Stimulated activated naive B cell treated with anti-CD40 and anti-IgM and Interleukin-4, amounts not matched to agents 10 μg/mL and 1 μg/mL and 100 μg/mL, for 72 hours (primary cell): ENCODE measurements at places on chromosomes 1 and 21.

GRCh38 chr1:4868521-4868920, 214.1 kb downstream of the AJAP1 start:
- DNase-seq = no peak

DNA sequence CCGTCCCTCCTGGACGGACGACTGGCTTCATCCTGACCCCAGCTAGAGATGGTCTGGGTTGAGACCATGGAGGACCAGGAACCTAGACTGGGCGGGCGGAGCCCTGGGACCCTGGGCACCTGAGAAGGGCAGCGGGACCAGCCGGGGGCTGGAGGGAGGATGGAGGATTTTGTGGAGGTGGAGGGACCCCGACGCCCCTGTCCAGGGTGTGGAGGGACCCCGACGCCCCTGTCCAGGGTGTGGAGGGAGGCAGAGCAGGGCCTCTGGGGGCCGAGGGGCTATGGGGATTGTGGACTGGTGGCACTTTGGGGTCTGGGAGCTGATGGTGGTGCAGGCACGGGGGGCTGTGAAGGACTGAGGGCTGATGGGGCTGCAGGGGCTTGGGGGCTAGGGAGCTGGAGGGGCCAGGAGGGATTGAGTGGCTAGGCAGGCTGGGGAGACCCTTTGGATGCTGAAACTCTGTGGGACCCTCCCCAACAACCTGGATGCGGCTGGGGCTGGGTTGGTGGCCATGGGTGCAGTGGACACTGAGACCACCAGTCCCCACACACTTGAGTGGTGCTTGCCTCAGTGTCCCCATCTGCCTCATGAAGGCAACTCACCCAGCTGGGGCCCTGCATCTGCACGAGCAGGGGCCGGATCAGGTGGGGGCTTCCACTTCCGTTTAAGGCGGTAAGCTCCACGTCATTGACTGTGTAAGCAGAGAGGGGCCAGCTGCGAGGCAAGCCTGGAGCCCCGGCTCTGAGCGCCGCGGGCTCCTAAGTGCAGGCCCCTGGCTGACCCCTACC, 7.4 kb downstream of the GJC2 start:
- DNase-seq = no peak

- DNase-seq = no peak
These were observed 131.5 kb downstream of the PLPP3 start for GRCh38 chr1:56447823-56448222.

GRCh38 chr1:118826669-118827068, 161.5 kb downstream of the TBX15 start:
- DNase-seq = no peak

DNA sequence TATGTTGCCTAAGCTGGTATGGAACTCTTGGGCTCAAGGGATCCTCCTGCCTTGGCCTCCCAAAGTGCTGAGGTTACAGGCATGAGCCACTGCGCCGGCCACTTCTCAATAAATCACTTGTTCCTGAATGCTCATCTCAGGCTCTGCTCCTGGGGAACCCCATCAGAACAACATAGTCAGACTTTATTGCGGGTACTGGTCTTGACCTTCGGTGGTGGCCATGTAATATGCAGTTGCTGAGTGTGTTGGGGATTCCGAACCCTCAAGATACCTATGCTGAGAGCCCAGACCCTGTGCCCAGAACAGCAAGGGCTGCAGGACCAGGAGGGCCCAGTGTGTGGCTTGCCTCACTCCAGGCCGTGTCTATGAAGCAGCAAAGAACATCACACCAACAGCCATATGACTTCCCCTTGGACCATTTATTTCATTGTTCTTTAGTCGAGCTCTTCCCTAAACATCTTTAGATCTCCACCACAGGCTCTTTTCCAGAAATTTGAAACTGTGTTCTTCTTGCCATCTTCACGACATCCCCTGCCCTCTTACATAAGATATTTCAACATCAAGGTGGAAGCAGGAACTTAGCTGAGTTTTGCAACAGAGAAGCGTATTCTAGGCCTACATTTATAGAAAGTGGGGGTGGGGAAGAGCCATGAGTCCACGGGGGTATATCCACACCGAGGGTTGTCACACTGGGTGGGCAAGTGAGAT, 12.7 kb upstream of the SDHB start:
- DNase-seq = no peak

DNA sequence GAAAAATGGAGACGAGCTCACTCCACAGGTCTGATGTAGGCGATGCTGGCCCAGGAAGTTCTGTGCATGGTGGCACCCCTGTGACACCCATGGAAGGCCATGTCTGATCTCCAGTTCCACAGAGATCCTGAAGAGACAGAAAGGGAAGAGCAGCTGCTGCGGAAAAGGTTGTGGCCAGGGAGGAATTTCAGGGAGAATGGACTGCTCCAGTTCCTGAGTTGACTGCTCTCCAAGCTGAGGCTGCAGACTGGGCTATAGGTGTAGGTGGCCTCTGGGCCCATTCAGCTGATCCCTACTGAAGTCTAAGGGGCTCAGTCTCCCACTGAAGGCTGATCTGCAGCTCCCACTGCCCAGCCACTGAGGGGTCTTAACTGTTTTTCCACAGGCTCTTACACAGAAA, 89.2 kb downstream of the ETS2 start:
- no peak for DNase-seq

DNA sequence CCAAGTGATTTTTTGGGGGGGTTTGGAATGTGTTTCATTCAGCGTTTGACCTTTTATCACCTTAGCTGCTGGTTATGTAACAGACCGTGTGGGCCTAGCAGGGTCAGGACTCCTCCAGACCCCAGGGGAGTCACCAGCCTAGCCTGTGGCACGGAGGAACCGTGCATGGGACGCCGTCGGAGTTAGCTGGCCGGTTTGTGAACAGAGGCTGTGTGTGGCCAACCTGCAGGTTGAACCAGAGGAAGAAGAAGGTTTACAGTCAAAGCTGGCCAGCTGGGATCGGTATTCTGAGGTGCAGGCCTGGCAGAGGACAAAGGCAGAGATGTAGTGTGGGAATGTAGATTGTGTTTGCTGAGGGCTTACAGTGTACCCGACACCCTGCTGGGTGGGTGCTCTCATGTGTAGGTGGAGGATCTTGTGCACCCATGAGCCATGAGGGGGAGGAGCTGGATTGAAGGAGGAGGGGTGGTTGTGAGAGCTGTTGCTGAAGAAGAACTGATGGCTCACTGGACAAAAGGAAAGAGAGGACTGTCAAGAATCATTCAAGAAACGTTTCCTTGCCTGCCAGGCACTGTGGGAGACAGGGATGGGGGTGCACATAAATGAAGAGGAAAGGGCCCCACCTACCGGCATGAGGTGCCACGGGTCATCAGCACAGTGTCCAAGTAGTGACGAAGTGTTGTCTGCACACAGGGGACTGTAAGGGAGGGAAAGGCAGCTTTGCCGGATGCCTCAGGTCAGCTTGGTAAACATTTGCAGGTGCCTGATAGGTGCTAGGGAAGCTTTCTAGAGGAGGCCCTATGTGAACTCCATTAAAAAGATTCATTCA, 40.0 kb upstream of the PWP2 start:
- DNase-seq = no peak

DNA sequence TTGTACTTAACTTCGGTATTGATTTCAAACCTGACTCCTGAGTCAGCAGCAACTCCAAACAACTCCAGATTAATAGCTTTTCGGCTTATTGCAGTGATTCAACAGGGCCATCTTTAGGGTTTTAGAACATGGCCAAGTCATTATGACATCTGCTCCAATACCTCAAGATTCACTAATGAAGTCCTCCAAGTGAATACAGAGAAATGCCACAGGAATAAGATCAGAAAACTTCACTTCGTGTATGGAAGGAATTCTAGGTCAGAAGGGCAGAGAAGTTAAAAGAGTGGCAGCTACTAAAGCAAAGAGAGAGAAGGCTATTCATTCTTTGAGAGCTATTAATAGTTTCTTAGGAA, 7.6 kb upstream of the C1orf116 start:
- no peak for DNase-seq

GRCh38 chr1:208318150-208318734, 74.1 kb upstream of the PLXNA2 start:
- no peak for DNase-seq

DNA sequence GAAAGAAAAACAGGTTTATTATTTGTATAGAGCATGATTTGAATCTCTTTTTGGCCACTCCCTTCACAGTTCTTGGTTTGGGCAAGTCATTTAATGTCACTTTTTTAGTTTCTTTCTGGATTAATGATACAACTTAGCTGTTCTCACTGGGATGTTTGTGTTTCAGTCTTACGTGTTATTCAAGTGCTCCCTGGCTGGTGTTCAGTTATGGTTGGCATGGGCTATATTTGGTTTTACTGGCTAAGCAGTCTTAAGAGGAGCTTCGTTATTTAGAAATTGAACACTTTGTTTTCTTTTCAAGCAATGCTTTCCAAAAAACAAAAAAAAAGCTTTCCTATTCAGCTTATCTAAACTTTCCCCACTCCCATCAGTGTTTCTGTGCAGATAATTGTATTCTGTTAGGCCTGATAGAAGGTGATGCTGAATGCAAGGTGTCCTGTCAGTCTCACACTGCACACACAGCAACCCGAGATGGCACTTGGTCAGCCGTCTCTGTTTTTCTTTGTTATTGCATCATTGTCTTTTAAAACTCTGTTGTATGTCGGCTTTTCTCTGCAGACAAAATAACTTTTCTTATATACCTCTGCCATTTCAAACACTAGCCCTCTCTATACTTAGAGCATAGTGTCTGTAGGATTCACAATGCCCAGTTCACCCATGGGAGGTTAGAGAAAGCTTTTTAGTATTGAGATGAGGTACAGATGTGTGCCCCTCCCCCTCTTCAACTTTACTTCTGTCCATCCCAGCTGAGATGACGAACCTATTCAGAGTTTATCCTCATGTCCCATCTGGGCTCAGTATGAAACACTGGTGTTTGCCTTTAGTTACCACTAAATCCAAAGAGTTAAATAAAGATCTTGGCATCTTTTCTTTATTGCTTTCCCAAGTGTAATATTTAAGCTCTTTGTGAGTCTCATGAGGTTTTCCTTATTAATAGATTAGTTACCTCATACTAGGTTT, 80.2 kb downstream of the VPS13D start:
- no peak for DNase-seq

DNA sequence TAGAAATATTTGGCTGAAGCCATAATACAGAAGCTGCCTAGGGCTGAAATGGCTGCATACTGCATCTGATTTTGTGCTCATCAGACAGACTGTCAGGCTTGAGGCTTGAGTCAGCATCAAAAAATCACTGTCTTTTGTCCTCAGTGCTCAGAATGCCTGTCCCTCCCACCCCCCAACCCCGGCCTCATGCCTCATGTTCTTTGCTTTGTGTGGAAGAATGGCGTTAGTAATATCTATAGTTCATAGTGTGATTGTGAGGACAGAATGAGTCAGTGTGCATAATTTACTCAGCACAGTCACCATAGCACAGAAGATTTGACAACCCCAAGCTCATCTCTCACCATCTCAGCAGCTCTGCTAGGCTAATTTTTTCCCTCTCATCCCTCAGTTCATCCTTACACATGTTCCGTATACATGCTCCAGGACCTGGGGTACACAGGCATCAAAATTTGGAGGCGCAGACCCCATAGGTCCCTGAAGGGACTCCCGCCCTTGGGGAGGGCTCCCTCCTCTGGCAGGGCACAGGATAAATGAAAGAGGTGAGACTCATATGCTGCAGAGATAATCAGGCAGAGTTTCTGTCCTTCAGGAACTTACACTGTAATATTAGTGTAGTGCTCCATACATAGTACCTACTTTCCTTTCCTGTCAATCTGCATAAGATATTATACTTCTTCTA, 159.1 kb upstream of the C8B start:
- DNase-seq = no peak

- no peak for DNase-seq
These were observed 59.5 kb downstream of the KCNN3 start for GRCh38 chr1:154810571-154810970.

DNA sequence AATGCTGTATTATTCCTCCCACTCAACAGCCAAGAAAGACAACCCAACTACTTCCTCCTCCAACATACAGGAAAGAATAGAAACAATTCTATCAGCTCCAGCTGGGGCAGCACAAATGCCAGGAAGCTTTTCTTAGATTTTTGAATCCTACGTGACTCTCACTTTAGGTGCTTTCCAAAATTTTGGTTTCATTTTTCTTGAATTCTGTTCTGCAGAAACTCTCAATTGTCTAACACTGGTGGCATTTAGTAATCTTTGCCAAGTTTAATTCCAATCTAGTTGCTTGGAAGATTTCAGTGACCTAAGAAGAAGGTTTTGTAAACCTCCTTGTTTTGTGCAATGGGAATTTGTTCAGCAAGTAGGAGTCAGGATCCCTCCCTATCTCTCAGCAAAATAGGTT, 37.1 kb upstream of the DOCK7 start:
- DNase-seq = no peak

DNA sequence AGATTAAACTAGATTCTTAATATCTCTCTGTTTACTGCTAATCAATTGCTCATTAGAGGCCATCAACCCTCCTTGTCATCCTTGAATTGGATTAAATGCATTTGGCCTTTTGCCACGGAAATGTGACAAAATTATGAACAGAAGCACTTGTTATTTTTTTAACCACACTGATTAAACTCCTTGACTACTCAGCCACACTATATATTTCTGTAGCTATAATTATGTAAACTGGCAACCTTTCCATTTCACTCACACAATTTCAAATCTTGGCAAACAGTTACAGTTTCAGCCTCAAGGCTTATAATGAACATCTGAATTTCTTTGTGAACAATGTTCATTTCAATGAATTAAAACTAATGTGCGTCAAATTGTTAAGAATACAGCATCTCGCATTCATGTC, 10.1 kb downstream of the ADAMTS5 start:
- DNase-seq = no peak

- no peak for DNase-seq
These were observed 194.6 kb downstream of the SLC45A1 start for GRCh38 chr1:8512504-8512903.

DNA sequence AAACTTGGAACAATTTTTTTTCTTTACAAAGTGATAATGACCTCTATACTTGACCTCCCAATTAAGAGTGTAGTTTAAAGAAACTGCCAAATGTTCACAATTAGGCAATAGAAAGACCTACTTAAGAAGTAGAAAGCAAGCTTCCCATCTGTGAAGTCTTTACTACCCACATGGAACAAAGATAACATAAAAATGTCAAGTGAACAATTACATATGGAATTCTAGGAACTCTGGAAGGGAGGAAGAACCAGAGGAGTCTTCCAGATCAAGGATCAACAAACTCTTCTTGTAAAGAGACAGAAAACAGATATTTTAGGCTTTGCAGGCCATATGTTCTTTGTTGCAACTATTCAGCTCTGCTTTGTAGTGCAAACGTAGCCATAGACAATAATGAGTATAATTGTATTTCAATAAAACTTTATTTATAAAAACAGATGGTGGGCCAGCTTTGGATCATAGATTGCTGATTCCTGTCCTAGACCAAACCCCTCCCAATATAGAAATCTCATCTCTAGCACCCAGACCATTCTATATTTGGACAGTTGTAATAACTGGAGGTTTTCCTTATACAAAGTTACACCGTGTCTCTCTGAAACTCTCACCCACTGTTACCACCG, 68.4 kb upstream of the MAGI3 start:
- no peak for DNase-seq
